ENCODE measurements at places on chromosomes 3 and 15. TPM values are rescaled to one million over a fixed set of nuclear protein-coding genes. Genes with fewer than 3 reads are reported as not detected.

Gene CAPN3
- 1.6 TPM for total RNA-seq

Gene AMOTL2
- total RNA-seq: not detected

Gene LRRK1
- total RNA-seq: 2.0 TPM

Gene XRN1
- total RNA-seq: 52.7 TPM

Gene TIGIT
- total RNA-seq: 5.8 TPM

Gene LRRC3B
- total RNA-seq: not detected

Gene STRIT1
- not detected for total RNA-seq

Gene FBXO22
- 50.0 TPM for total RNA-seq

Gene BSN
- 0.13 TPM for total RNA-seq

Gene CHRNA5
- 6.4 TPM for total RNA-seq

Gene TUSC7
- total RNA-seq: not detected

Gene CSK
- 348 TPM for total RNA-seq

Gene ITPKA
- 2.8 TPM for total RNA-seq

Gene GALNT15
- total RNA-seq: not detected

Gene ZNF35
- total RNA-seq: 4.8 TPM

Gene STRC
- 0.32 TPM for total RNA-seq

Gene TPRA1
- 41.3 TPM for total RNA-seq

Gene TBC1D23
- 18.3 TPM for total RNA-seq

Gene ETV5
- 3.3 TPM for total RNA-seq

Gene GRM2
- total RNA-seq: 0.96 TPM
